ENCODE measurements at places on chromosomes 7 and 10. TPM values are rescaled to one million over a fixed set of nuclear protein-coding genes. Genes with fewer than 3 reads are reported as not detected.

SLC26A4 gene
- 0.05 TPM for total RNA-seq

AQP1 gene
- 3.8 TPM for total RNA-seq

UCN3 gene
- total RNA-seq, result not detected

ESYT2 gene
- total RNA-seq, result 53.6 TPM

LRMDA gene
- total RNA-seq, result 1.2 TPM

MYL10 gene
- total RNA-seq, result not detected

HUS1 gene
- 19.5 TPM for total RNA-seq
